ENCODE measurements at places on chromosomes 3 and 15.
A peak's percentile ranks its signal among the peaks of the same experiment; 100 is the strongest.

GRCh38 chr3:96576935-96577334 is 237.5 kb upstream of the EPHA6 start:
- DNase-seq, result no peak

GRCh38 chr15:40397688-40398412 is 7.7 kb upstream of the IVD start:
- DNase-seq, result no peak

DNA sequence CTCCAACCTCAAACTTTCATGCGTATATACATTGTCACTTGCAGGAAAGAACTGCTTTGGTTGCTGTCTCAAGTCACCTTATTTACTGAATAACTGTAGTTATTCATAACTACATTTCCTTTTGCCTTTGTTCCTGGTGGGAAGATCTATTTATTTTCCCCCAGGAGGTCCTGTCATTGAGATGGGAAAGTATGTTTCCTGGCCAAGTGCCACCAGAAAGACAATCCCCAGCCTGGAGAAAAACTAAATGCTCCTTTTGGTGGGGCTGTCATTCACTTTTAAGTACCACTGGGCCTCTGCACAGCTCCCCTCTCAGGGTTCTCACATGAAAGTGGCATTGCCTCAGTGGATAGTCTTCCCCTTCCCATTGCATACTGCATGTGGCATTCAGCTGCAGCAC is 59.8 kb downstream of the LRRC3B start:
- no peak for DNase-seq

GRCh38 chr15:95857124-95857757 is 473.3 kb upstream of the NR2F2 start:
- DNase-seq, result no peak

- DNase-seq, result no peak
Measured at GRCh38 chr3:142597906-142598305, 1.7 kb downstream of the PLS1 start.

DNA sequence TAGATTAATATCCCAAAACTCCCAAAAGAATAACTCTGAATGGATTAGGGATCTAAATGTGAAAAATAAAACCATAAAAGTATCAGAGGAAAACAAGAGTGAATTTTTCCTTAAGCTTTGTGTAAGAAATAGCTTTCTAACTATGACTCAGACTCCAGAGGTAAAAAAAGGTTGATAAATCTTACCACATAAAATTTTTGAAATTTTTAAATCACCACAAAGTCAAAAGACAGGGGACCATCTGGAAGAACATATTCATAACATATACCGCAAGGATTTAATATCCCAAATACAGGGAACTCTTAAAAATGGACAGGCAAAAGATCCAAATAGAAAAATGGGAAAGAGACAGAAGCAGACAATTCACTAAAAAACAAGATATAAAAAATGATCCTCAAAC is 145.0 kb downstream of the ARNT2 start:
- no peak for DNase-seq

DNA sequence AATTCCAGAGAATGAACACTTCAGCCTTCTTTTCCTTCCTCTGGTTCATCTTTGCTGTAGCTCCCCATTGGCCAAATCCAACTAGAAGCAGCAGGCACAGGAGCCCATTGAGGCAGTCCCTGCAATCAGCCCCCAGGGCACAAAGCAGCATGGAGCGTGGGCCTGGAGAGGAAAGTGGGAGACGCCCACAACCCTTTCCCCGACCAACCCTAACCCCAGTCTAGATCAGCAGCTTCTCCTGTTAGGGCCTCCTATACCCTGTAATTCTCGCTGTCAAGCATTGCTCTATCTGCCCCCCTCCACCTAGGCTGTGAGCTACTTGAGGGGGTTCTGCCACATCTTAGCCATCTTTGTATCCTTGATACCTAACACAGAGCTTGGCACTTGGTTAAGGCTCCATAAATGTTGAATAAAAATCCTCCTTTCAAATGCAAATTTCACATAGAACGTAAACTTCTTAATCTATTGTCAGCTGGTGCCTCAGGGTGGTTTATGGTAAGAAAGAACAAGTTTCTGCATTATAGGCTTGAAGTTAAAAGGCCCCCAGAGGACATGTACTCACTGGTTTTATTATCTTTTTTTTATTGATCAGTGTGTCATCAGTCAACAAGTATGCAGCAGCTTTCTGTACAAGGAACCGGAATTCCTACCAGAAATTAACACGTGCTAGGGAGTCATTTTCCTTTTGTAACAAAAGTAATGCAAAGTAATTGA is 97.9 kb upstream of the PFN2 start:
- no peak for DNase-seq

DNA sequence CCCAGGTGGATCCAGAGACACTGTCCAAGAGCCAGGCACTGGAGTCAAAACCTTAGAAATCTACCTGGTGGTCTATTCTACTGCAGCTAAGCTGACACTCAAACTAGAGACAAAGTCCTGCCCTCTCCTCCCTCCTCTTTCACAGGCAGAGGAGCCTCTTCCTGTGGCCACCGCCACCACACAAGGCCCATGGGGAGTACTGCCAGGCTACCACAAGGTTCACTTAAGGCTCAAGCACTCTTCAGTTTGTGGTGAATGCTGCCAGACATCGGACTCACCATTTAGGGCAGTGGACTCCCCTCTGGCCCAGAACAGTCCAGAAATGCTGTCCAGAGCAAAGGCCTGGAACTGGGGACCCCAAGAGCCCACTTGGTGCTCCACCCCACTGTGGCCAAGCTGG is 160.9 kb downstream of the ADAMTS17 start:
- no peak for DNase-seq

DNA sequence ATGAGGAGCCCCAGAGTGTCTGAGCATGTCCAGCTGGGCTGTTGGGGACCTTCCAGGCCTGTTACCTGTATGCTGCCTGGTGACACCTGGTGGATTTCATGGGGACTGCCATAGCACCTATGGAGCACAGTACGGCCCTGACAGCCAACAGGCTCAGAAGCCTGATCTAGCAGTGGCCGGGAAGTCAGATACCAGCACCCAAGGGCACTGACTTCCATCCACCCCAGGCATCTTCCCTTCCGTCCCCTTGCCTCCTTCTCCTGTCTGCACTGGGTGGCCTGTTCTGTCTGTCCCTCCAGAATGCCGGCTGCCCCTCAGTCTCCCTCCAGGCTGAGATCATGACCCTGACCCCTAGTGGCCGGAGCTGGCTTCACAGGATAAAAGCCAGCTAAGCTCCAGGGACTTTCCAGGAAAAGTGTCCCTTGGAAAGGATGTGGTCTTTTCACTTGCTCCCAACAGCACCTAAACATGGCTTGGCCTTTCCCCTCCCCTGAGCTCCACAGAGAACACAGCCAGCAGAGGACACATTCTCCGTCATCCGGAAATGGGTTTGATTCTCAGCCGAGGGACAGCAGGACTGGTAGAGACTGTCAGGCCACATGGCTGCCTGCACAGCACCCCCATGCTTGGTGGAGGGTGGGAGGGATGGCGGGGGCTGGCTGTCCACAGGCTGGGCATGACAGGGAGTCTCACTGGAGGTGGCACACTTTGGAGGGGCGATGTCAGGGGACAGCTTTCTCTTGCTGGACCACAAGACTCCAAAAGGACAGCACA is 9.5 kb downstream of the RPS17 start:
- peak; percentile 64 for DNase-seq

DNA sequence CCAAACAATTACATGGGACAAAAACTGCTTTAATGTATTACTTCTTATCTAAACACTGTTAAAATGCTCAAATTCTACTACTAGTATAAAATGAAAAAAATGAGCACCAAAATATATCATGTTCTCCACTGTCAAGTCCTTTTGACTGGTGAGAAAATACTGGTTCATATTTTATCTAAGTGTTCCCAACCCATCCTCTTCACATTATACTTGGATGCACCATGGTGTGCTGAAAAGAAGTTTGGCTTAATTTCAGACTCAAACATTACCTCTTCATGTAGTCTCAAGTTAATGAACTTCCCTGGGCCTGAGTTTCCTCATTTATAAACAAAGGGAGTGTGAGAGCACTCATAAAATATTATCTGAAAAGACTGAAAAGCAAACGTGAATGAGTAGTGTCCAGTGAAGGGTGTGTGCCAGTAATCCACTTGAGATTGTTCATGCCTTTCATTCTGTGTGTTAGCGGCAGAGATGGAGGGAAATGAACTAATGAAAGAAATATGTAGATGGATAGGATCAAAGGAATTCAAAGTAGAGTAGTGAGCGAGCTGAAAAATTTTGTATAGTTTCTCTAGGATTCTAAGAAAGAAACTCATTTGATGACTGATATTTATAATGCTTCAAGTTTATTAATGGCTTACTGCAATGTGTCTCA is 263.2 kb downstream of the NLGN1 start:
- no peak for DNase-seq

GRCh38 chr3:167940241-167940640 is 155.5 kb downstream of the GOLIM4 start:
- no peak for DNase-seq

- no peak for DNase-seq
Measured at GRCh38 chr15:41996921-41997592, 23.8 kb downstream of the PLA2G4E start.

- DNase-seq, result no peak
Measured at GRCh38 chr3:177237206-177237605, 39.9 kb upstream of the TBL1XR1 start.

GRCh38 chr15:35491999-35492398 is 54.0 kb downstream of the DPH6 start:
- DNase-seq, result no peak

DNA sequence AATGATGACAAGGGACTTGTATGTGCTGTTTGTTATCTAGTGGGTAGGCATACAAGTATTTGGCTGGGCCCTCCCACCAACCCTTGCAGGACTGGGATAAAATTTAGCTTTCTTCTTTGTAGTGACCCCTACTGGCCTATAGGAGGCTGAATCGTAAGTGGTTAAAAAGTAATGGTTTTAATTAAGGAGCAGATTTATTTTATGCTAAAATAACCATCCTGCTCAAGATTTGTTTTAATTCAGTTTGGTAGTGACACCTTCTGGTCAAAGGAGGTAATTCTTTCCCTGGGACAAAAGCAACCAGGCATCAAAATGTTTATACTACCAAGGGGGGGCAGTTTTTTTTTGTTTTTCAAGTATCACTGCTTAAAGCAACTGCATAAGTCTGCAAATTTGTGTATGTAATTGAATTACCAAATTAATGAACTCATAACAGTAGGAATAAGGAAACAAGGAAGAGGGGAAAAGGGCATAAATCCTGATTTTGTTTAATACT is 70.7 kb downstream of the TOP2B start:
- DNase-seq, result no peak

DNA sequence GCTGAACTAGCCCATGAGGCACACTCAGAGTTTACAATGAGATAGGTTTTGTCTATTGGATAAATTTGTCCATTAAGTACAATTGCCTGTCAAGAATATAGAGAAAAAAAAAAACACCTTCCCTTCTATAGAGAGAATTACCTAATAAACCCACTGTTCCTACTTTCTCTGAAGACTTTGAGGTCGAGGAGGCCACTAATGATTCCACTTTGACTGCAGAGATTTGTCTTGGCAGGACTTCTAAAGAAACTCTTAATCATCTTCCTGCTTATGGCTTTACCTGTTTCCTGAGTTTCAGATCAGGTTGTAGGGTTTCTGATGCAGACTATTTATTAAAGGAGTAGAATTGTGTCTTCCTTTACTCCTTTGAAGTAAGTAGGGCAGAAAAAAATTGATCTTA is 342.4 kb upstream of the KCNMB2 start:
- DNase-seq, result no peak

- no peak for DNase-seq
Measured at GRCh38 chr3:119145500-119146167, at the start of gene TEX55. Gene TEX55, plus strand, starts transcription at chr3:119146165. Its CDS starts 25 bp downstream, at chr3:119146190.

Measured in activated T-helper 2 cell treated with anti-CD3 and anti-CD28 coated beads, Interferon-gamma antibody, Interleukin-2, Interleukin-4, amounts not matched to agents 10 μg/mL and 5 μg/mL and 100 μg/mL, durations not matched to agents 14 hours and 24 hours and 36 hours (primary cell).